NCI-H2107 (cell line): ENCODE measurements at places on chromosomes 7 and 10.

DNA sequence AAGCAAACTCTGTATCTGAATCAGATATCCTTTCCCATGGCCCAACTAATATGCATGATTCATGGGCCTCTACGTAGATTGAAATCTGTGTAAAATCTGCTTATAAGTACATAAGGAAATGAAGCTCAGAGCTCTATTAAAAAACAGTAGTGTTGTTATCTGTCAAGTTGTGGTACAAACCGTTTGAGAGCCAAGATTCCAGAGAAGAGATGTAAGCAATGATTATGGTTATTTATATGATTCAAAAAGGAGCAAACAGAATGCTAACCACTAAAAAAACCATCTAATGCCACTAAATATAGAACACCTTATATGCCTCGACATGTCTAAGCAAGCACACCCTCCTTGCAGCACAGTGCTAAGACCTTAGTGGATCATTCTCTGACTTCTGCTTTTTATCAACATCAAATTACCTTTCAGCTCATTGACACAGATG lies 26.6 kb downstream of the RPP38 start:
- no peak for DNase-seq

GRCh38 chr10:32299354-32299980 lies 47.5 kb downstream of the EPC1 start:
- no peak for DNase-seq

DNA sequence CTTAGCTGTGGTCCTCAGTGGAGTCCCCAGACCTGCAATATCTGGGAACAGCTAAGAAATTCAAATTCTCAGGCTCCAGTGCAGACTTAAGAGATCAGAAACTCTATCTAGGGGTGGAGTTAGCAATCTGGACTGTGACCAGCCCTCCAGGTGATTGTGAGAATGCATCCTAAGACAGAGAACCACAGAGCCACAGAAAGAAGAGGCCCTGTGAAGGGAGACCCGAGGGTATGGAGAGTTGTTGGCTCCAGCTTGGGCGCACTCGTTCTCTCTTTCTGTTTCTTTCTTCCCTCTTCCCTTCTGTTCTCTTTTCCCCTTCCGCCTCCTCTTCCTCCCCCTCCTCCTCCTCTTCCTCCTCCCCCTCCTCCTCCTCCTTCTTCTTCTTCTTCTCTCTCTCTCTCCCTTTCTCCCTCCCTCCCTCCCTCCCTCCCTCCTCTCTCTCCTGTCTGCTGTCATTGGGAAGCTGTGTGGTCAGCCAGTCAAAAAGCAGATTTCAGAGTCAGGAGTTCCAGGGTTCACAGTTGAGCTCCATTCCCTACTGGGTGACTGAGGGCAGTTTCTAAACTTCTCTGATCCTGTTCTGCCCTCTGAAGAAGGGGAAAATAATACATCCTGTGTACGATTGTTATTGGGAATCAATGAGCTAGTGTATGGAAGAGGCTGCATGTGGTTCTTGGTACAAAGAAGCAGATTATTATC lies 62.1 kb upstream of the STEAP1B start:
- no peak for DNase-seq

GRCh38 chr7:2037808-2038522 lies 194.8 kb downstream of the MAD1L1 start:
- DNase-seq: no peak

DNA sequence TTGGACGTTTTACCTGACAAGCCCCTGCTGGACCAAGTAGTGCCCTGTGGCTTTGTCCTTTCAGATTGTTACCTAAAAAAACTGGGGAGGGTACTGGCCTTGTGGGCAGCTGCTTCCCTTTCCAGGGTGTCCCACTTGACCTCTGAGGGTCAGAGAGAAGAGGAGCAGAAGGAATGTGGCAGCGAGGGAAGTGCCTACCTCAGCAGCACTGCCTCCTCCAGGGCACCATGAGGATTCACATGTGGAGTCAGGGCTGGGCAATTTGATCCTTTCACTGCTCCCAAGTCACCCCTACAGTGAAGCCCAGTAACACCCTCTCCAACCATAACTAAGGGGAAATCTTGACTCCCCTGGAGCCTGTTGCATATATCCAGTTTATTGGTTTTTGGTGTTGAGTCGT lies 64.6 kb downstream of the ITGB1 start:
- no peak for DNase-seq

GRCh38 chr7:153838591-153838990 lies 213.6 kb upstream of the DPP6 start:
- DNase-seq: no peak

DNA sequence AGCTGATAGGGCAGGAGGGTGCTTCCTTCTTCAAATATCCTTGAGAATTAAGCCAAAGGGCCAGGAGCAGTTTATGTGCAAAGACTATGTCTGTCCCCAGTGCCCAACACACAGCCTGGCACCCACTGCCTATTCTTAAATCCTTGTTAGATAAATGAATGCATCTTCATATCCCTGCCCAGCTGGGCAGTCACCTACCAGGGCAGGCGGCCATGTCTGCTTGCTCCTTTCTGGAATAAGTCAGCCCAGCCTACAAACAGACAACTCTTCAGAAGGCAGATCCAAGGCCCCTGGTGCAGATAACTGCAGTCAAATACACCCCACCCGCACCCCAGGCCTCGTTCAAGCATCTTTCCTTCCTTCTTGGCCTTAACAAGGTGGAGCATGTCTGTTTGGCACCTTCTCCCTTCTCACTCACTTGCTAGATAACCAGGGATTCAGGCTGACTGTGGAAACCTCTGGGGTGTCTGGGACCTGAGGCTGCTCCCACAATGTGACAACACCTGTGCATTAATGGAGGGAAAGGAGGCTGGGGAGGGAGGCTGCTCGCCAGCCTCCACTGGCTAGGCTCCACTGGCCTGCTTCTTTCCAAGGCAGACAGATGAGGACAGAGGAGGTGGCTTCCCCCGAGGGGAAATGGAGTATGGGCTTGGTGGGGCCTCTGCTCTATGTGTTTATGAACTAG lies 59.9 kb upstream of the COL13A1 start:
- DNase-seq: no peak

- no peak for DNase-seq
These were observed 32.1 kb upstream of the LHFPL3 start for GRCh38 chr7:104296266-104296665.

DNA sequence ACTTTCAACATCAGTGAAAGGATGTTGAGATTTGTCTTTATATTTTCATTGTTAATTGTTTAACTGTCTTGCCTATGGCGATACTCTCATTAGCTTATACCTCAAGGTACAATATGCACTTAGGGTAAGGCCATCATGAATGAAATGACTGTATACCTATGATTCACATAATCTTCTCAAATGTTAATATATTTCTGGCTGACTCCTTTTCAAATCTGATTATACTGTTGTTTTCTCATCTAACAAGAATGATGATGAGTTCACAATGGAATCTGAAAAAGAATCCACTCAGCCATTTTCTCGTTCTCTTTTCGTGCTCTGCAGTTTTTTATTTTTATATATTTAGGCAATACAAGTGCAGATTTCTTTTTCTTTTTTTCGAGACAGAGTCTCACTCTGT lies 159.1 kb downstream of the ARHGAP12 start:
- DNase-seq: no peak

- no peak for DNase-seq
These were observed 38.6 kb downstream of the MTPN start for GRCh38 chr7:135938563-135938962.

DNA sequence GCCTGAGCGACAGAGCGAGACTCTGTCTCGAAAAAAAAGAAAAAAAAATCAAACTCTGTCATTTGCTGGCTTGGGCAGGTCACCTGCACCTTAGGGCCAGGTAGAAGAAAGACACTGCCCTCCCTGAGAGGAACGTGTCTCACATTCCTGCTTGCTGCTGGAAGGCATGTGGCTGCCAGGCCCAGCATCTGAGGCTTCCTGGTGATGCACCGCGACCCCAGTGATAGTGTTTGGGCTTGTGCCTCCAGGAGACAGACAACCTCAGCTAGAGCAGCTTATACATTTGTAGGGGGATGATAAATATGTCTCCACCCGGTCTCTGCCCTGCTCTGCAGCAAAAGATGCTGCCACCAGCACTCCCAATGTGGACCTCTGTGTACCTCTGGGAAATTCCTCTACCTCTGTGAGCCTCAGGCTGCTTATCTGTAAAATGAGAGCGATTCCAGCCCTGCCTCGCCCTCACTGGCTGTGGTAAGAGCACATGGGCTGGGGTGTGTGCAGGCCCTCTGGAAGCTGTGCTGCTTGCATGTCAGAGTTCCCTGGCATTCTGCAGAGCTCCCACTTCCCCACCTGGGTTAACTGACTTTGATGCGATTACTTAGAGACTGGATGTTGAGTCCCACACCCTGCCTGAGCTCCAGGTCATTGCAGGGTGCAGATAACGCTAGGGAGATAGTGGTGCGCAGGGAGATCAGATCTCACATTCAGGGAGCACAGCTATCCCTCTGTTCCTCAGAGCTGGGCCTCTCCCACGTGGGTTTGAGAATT lies 19.9 kb downstream of the SLC29A3 start:
- DNase-seq: no peak

- no peak for DNase-seq
These were observed 20.1 kb upstream of the TLX1 start for GRCh38 chr10:101110856-101111523.

GRCh38 chr7:25907214-25907613 lies 244.8 kb upstream of the NFE2L3 start:
- DNase-seq: no peak

- DNase-seq: no peak
These were observed 4.4 kb downstream of the DDIT4 start for GRCh38 chr10:72277996-72278667.

DNA sequence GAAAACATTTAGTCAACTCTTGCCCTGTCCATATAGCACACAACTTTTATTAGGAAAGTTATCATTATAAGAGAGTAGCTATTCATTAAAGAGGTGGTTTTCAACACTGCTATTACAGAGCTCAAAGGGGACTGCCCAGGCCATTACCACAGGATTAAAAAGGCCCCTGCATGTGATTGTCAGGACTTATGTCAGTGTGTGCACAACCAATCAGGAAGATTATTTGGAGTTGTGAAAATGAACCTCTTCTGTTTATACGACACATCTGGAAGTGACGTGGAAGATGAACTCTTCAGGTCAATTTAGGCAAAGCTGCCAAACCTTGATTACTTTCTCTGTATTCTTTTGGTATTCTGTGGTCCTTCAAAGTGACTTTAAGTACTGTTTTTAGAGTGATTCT lies 14.7 kb downstream of the CCNY start:
- DNase-seq: no peak

- no peak for DNase-seq
These were observed 107.9 kb downstream of the CYTH3 start for GRCh38 chr7:6164491-6164890.

DNA sequence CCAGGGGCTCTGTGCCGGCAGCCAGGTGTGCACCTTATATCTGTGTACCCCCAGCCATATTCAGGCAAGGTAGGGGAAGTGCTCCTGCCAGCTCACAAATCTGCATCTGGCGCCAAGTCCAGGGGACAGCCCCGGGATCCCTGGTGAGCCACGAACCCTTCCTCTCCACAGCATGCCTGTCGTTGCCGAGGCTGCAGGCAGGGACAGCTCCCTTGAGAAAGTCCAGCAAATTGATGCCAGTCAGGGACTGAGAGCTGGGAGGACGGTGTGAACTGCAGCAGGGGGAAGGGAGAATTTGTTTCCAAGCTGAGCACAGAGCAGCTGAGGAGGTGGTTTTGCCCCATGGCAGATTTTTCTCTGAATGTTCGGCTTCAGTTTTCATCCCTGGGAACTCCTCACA lies 919 bp downstream of the PLA2G12B start:
- no peak for DNase-seq

- DNase-seq: no peak
These were observed 36.6 kb upstream of the CALD1 start for GRCh38 chr7:134742688-134743350.

- no peak for DNase-seq
These were observed 508.4 kb downstream of the TFEC start for GRCh38 chr7:115522174-115522573.

GRCh38 chr10:71627956-71628355 lies 91.6 kb downstream of the C10orf105 start:
- DNase-seq: no peak

GRCh38 chr7:66689081-66689480 lies 51.5 kb upstream of the RABGEF1 start:
- no peak for DNase-seq

- DNase-seq: no peak
These were observed 48.8 kb downstream of the SUFU start for GRCh38 chr10:102552533-102552932.

GRCh38 chr7:149196151-149196704 lies 882 bp downstream of the ZNF282 start:
- no peak for DNase-seq

DNA sequence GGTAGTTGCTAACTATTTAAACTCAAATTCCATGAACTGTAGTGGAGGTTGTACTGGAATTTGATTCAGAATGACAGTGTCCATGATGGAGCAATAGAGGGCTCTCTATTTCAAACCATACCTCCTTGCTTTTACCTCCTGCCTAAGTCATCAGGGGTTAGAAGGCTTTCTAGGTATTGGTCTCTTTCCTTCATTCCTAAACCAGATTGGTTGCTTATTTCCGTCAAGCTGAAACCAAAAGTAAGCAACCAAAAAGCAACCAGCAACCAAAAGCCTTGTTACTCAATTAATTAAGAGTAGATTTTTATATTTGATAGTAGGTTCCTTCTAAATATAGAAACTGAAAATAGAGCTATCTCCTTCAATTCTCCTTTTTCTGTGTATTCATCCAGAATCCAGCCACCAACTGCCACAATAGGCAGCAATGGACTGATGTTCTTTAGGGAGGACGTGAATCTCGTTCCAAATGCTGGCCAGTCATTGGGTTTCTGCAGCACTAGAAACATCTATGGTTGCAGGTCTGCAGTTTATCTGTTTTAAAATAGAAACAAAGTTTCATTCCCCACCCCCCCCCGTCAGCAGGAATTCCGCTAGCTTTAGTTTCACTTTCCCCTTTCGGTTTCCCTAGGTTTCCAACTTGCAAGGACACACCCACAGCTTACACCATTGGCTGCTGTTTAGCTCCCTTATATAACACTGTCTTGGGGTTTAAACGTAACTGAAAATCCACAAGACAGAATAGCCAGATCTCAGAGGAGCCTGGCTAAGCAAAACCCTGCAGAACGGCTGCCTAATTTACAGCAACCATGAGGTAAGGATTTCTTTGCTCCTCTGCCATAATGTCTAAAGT lies at the start of gene IFIT1:
TSS of gene IFIT1 (plus strand) at position 717 of the 850 bp plus-strand sequence. CDS start at position 807, 90 bp downstream.
- DNase-seq: no peak

GRCh38 chr7:27606270-27607209 lies 56.1 kb downstream of the HIBADH start:
- DNase-seq: no peak

DNA sequence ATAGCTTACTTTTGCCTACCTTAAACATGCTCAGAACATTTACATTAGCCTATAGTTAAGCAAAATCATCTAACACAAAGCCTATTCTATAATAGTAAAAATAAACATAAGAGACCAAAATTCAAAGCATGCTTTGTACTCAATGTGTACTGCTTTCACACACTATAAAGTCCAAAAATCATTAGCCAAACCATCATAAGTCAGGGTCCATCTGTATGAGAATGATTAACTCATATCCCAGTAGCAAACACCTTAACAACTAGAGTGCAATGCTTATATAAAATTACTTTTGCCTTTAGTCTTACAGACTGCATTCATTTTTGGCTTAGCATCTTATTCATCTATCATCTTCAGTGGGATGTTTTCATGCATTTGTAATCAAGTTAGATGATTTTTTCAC lies 49.4 kb upstream of the VWC2 start:
- DNase-seq: no peak
